ENCODE measurements at places on chromosomes 13 and 19.

- no peak for DNase-seq
Observed at GRCh38 chr13:38900188-38900587, 90.4 kb downstream of the STOML3 start.

DNA sequence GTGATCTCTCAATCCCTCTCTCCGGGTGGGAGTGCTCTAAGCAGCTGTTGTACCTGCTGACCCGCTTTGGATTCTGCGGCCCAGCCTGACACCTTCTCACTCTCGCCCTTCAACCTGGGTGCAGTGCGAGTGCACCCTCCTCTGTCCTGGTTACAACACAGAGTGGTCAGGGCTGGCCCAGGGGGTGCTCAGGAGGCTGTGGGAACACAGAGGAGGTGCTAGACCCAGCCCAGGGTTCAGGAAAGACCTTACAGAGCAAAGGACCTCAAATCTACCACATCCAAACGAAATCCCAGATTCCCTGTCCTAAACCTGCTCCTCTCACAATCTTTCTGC, 23.7 kb downstream of the ZNF175 start:
- DNase-seq, result no peak

GRCh38 chr19:44050740-44051649, 841 bp upstream of the ZNF223 start:
- DNase-seq, result peak; percentile 20

- DNase-seq, result peak; percentile 77
Observed at GRCh38 chr19:2097203-2097885, 629 bp downstream of the IZUMO4 start.

DNA sequence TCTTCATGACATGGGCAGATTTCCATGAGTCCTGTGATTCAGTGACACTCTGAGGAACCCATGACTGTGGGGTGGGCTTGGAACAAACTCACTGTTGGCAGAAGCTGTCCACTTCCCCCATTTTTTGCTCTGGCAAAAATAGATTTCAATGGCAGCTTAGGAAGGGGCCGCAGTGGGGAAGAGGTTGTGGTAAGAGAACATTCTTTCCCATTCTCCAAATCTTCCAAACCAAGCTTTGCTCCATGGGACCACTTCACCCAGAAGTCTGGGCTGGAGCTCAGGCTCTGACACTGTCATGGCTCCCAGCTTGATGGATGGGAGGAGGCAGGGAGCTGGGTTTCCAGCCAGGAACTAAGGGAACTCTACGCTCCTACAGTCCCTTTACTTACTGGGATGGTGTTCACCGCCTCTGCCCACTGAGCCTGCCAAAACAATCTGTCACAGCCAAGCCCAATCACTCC, 24.9 kb upstream of the MEDAG start:
- no peak for DNase-seq

- DNase-seq, result no peak
Observed at GRCh38 chr19:57511484-57511883, 11.7 kb downstream of the ZNF773 start.

Measured in CD4-positive, alpha-beta T cell treated with Interleukin-12 subunit alpha and Interleukin-12 subunit beta, for 1 hour (primary cell).